ENCODE measurements at places on chromosomes 13 and 19.

DNA sequence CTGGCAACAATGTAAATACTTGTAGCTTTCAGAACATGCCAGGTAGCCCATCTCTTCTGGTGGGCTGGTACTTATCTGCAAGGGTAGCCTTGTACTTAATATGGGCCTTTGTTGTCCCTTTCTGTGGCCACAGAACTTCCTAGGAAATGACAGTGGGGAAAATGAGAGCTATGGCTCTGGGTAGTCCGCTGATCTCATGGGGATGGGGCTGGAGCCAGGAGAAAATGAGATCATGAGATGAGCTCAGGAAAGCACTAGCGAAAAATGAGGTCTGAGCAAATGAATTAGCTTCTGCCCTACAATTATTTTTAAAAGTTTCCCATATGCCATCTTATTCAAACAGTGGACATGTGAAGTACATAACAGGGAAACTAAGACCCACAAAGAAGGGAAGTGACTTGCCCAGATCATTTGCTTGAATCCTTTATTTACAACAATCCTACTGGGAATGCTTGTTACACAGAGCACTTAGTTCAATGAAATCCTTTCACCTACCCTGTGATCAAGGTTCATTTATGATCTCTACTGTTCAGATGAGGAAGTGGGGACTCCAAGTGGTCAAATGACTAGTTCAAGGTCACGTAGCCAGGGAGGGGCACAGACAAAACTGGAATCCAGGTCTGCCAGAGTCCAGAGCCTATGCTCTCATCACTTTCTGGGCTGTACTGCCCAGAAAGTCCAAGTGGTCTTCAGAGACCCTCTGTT is 87.1 kb downstream of the PTPRS start:
- DNase-seq, result no peak

GRCh38 chr13:56352361-56352760 is 788.4 kb upstream of the PRR20A start:
- no peak for DNase-seq

- DNase-seq, result no peak
These were observed 10.1 kb upstream of the ZNF358 start for GRCh38 chr19:7505682-7506384.

- DNase-seq, result no peak
These were observed at the start of gene FKRP for GRCh38 chr19:46745521-46746280. Gene FKRP, plus strand, starts transcription at chr19:46746057. Its CDS starts 9,394 bp downstream, at chr19:46755451.

DNA sequence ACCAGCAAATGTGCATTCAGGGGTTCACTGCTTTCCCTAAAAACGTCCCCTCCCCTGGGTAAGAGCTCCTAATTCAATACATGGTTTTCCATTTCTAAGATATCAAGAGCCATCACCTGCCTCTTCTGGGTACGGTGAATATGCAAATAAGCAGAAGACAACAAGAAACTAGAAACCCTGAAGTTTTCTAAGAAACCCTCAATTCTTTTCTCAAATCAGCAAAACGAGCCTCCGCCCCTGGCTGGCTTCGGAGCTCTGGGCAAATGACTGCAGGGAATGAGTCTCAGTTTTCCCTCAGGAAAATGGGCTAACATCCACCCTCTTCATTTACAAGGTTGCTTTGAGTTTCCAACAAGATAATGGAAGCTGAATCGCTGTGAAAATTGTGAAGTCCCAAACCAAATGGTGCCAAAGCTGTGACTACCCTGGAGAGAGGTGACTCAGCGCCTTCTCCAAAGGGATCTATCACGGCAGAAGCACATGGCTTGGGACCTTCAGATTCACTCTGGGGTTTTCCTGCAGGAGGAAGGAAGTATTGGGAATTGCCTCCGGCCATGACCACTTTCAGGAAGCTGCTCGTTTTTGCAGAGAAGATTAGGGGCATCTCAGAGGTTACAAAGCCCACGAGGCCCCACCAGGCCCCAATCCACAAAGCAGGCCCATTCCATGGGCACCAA is 26.6 kb downstream of the KLF2 start:
- no peak for DNase-seq

- no peak for DNase-seq
These were observed 8.6 kb downstream of the ITM2B start for GRCh38 chr13:48241651-48242050.

- no peak for DNase-seq
These were observed 25.2 kb upstream of the PDCD5 start for GRCh38 chr19:32555786-32556185.

- DNase-seq, result no peak
These were observed 19.3 kb upstream of the RASA3 start for GRCh38 chr13:114151565-114152284.

Data from right renal cortex interstitium (tissue), 3 donors.